ENCODE measurements at places on chromosomes 1 and 21.

GRCh38 chr21:42396799-42397745, 1.2 kb upstream of the TMPRSS3 start:
- DNase-seq, result no peak

- DNase-seq, result no peak
Observed at GRCh38 chr1:99554727-99555126, 91.2 kb upstream of the PALMD start.

- no peak for DNase-seq
Observed at GRCh38 chr1:43312663-43313515, 12.1 kb downstream of the TIE1 start.

- DNase-seq, result no peak
Observed at GRCh38 chr1:212313616-212314015, 28.4 kb downstream of the PPP2R5A start.

GRCh38 chr1:203147376-203147775, 19.9 kb downstream of the ADORA1 start:
- DNase-seq, result no peak

GRCh38 chr1:40978886-40979240, 633 bp upstream of the CTPS1 start:
- no peak for DNase-seq

DNA sequence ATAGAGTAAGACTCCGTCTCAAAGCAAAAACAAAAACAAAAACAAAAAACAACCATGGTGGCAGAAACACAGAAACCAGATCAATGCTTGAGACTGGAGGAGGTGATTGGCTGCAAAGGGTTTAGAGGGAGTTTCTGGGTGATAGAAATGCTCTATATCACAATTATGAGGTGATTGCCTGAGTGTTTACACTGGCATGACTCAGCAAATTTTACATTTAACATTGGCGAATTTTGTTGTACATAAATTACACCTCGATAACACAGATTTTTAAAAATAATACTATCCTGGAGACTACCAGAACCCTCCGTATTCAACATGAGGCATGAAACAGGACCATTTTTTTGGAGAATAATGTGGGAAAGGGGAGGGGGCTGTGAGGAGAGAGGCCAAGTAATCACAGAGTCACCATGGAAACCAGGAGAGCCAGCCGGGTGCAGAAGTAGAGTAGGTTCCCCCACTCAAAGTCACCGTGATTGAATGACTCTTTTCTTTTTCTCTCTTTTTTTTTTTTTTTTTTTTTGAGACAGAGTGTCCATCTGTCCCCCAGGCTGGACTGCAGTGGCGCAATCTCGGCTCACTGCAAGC, 24.3 kb downstream of the HEYL start:
- DNase-seq, result peak; percentile 61

DNA sequence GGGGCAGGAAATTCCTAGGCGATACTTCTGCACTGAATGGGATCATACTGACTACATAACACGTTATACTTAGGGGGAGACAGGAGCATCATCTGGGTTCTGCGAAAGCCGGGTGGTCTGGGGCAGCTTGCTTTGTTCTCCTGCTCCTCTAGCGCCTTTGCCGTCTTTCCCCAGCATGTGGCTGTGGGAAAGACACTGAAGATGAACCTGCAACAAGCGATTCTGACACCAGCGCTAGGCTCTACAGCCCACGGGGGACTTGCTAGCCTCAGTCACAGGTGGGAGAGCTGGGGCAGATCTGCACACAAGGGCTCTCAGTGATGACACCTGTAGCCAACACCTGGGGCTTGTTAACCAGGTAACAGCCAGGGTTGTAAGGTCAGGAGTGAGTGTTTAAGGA, 51.8 kb downstream of the CD46 start:
- DNase-seq, result no peak

GRCh38 chr1:3625151-3625907, 514 bp downstream of the TPRG1L start:
- peak; percentile 22 for DNase-seq

- no peak for DNase-seq
Observed at GRCh38 chr21:36461277-36461917, 18.5 kb downstream of the CLDN14 start.

GRCh38 chr1:206908038-206908437, 10.8 kb downstream of the IL24 start:
- DNase-seq, result no peak

DNA sequence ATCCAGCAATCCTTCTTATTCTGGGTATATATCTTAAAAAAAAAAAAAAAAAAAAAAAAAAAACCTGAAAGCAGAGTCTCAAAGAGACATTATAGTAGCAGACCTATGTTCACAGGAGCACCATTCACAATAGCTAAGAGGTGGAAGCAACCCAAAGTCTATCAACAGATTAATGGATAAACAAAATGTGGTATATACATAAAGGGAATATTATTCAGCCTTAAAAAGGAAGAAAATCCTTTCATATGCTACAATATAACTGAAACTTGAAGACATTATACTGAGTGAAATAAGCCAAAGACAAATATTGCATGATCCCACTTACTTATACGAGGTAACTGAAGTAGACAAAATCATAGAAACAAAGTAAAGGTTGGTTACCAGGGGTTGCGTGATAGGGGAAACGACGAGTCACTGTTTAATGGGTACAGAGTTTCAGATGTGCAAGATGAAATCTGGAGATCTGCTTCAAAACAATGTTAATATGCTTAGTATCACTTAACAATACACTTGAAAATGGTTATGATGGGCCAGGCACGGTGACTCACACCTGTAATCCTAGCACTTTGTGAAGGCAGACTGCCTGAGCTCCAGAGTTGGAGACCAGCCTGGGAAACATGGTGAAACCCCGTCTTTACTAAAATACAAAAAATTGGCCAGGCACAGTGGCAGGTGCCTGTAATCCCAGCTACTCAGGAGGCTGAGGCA, 29.5 kb downstream of the PIK3R3 start:
- no peak for DNase-seq

DNA sequence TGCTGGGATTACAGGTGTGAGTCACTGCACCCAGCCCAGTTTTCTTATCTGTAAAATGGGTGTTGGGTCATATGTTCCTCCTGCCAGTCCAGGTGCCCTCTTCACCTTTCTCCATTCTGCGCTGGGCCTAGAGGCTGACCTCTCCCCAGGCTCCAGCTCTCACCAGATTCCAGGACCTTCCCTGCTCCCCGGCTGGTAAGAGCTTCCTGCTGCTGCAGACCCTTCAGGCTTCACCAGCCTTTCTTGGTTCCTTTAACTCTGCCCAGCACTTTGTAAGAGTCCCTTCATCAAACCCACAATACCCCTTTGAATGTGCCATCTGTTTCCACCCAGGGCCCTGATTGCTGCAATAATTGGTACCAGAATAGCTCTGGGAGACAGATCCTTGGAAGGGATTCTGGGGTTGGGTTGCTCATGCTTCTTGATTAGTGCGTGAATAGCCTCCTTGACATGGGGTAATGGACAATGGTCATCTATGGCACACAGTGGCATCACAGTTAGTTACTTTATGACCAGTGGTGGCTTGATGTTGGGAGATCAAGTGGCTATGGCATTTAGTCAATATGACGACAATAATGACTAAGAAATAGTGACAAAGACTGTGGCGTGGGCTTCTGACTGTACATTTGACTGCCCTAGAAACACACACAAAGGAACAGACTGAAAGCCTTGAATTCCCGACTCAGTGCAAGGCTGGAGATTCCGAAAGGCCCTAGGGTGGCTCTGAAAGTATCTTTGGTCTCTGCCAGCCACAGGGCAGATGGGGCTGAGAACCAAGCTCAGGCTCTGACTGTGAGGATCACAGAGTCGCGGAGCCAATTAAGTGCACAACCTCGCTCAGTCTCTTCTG, 67.3 kb downstream of the SLC9A1 start:
- DNase-seq, result no peak

- DNase-seq, result no peak
Observed at GRCh38 chr1:20375563-20375962, 84.9 kb downstream of the VWA5B1 start.

GRCh38 chr21:40531016-40531415, 315.9 kb downstream of the DSCAM start:
- DNase-seq, result no peak

GRCh38 chr1:196400478-196401451, 207.5 kb downstream of the KCNT2 start:
- DNase-seq, result no peak

DNA sequence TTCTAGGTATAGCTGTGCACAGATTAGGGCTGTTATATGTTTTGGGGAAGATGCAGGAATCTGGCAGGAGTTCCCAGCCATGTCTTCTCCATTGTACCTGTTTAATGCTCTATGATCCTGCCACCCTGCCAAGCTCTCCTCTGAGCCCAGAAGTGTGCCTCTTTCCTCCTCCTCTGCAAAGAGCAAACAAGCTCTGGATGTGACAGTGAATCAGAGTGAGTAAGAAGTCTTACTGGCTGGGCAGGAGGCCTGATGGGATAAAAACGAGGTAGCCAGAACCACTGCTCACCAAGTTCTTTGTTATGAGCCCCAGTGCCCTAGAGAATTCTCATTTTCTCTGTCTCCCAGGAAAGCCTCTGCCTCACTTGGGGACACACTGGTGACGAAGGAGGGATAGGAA, 69.0 kb downstream of the BRINP2 start:
- no peak for DNase-seq

- no peak for DNase-seq
Observed at GRCh38 chr21:42427809-42428419, 24.2 kb downstream of the UBASH3A start.

GRCh38 chr1:18890706-18891425, 11.5 kb downstream of the ALDH4A1 start:
- no peak for DNase-seq

GRCh38 chr1:209395169-209395568, 188.3 kb upstream of the CAMK1G start:
- peak; percentile 71 for DNase-seq

GRCh38 chr21:16241479-16241963, 511.7 kb downstream of the USP25 start:
- no peak for DNase-seq
